CD4-positive, alpha-beta T cell (primary cell): ENCODE measurements at places on chromosomes 7 and 10.

GRCh38 chr10:123897146-123897545 is 5.5 kb upstream of the CPXM2 start:
- no peak for DNase-seq

DNA sequence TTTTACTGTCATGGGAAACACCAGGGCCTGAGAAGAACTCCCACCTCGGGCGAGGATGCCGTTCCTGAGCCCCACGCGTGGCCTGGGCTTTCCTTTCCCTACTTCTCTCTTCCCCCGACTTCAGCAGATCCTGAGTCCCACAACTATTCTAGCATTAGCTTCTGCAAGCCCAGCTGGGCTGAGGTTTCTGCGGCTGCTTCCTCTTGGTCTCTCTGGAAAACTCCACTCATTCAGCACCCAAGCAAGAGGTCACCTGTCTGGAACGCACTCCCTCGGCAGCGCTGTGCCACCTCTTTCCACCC is 761 bp upstream of the DOCK1 start:
- no peak for DNase-seq

DNA sequence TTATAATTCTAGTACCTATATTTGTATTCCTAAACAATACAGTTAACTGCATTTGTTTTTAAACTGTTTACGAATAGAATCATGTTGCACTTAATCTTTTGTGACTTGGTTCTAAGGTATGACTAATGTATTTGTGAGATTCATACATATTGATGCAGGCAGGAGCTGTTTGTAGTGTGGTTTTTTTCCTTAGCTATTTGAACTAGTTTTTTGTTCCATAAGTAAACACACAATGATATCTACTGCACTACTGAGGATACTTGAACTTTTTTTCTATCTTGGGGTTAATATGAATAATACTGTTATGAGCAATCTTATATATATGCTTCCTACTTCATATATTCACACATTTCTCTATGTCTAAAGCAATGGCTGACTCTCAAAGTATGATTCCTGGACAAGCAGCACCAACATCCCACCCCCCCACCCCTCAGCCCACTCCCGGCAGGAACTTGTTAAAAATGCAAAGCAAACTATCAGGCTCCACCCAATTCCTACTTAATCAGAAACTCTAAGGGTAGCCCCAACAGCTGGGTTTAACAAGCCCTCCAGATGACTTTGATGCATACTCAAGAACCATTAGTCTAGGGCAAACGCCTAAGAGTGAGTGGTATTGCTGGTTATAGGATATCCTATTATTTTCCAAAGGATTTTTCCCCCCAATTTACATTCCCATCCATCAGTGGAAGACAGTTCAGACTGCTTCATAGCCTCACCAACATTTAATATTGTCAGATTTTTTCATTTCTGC is 25.8 kb downstream of the BRAF start:
- no peak for DNase-seq

DNA sequence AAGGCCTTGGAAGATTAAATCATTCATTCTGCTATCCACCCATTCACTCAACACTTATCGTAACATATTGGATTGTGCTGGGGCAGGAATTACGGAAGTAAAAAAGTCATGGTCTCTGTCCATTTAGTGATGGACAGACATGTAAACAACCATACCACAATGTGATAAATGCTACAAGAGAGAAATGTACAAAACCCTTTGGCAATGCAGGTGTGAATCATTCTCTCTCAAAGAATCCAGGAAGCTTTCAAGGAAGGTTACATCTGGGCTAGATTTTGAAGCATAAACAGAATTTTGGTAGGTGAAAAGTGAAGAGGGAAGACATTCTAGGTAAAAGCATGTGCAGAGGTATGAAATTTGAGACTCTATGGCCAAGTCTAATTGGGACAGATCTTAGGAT is 61.7 kb upstream of the KCNIP2 start:
- DNase-seq = no peak

- no peak for DNase-seq
These were observed 154.8 kb downstream of the TNS3 start for GRCh38 chr7:47427051-47427643.
